ENCODE measurements at places on chromosomes 6 and 20.

DNA sequence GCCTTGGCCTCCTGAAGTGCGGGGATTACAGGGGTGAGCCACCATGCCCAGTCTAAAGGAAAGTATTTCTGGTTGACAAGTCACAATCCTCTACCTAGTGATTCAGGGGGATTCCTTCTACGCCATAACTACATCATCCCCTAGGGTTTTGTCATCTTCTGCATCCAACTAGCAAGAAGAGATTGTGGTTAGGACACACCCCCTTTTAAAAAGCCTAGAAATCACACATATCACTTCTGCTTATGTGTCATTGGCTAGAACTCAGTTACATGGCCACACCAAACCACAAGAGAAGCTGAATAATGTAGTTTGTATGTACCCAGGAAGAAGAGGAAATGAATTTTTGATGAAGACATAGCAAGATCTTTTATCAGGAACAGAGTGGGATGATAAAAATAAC is 14.7 kb upstream of the CHD6 start:
- peak; percentile 36 for DNase-seq

GRCh38 chr6:3585320-3585935 is 128.6 kb upstream of the SLC22A23 start:
- DNase-seq = peak; percentile 11

DNA sequence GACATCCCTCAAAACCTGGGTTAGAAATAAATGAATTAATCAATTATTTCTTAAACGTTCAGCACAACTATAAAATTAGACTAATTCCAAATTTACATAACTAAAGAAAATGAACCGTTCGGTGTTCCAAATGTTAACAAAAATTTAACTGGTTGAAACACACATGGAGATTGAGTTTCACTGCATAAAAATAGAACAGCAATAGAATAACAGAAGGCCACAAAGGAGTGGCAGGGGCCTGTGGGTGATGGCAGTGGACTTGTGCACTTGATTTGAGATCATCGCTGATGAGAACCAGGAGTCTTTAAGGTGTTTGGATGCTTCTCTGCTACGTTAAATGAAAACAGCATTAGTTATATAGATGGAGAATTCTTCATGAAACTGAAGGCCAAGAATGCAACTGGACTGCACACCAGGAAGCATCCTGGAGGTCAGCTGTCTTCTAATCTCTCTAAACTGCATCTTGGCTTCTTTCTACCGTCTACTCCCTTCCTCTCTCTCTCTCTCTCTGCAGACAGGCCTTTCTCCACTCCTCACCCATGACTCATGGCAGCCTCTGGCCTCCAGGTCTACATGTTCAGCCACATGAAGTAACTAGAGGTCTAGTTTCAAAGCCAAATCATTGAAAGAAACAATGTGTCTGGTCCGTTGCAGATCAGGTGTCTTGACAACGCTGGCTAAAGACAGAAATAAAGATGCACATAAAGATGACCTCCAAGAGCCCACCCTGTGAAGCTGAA is 111.3 kb downstream of the SIM1 start:
- no peak for DNase-seq

DNA sequence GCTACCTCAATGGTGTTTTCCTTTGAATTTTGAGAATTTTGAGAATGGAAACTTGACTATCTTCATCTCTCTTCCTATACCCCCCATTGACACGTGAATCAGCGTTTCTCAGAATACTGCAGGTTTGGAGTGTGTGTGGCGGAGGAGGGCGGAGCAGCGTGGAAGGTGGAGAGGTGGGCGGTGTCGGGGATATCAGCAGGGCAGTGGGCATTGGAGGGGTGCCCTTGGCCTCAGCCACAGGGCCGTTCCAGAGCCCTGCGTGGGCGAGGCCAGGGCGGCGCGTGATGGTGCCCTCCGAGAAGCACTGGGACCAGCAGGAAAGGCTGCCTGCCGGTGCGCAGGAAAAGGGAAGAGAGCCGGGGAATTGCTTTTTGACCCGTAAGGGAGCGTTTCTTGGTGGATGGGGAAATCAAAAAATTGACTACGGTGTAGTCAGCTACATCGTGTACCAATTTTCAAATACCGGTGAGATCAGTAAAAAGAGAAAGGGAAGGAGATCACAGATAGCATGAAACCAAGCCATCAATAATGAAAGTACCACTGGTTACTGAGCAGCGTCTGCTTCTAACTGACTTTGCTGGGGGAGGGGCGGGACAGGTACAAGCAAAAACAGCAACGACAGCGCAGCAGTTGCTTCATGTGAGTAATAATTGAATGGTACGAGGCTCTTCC is 82.7 kb upstream of the DUSP22 start:
- no peak for DNase-seq

DNA sequence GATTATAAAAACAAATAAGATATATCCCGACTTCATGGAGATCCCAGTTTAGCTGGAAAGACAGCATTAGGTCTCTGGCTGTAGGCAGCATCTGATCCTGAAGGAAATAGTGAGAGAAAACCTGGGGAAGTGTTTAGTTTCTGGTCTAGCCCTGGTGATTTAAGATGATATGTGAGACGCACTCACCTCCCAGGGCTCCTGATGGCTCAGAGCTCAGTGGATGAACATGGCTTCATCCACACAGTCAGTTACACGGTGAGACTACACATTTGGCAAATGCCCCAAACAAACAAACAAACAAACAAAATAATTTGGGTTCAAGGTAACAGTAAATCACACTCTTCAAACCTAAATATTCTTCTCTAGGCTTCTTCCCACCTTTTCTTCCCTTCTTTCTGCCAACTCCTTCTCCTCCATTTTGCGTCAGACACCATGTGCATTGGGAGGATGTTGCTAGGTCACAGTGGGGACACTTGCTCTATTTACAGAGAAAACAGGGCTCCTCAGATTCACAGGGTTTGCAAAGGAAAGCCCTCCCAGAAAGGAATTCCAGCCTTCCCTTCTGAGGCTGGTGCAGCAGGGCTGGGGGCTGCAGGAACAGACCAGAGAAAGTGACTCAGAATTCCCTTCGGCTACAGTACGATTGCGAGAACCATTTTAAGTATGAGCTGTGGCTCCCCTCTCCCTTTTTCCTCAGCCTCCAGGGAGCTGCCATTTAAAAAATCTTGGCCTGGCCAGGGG is 59.6 kb upstream of the SALL4 start:
- no peak for DNase-seq

DNA sequence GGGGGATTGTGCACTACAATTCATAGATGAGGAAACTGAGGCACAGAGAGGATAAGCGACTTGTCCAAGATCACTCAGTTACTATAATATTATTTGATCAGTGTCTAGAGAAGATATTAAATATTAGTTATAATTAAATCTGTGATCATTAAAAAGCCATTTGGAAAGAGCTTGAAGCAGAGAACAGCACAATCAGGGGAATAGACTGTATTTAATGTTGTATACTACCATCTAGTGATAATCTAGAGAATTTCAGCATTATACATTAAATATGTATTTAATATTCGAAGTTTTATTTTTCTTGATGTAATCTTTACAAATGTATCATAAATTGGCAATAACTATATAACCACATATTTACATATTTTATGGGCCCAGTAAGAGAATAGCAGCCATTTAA is 20.1 kb upstream of the MTCL3 start:
- peak; percentile 56 for DNase-seq

DNA sequence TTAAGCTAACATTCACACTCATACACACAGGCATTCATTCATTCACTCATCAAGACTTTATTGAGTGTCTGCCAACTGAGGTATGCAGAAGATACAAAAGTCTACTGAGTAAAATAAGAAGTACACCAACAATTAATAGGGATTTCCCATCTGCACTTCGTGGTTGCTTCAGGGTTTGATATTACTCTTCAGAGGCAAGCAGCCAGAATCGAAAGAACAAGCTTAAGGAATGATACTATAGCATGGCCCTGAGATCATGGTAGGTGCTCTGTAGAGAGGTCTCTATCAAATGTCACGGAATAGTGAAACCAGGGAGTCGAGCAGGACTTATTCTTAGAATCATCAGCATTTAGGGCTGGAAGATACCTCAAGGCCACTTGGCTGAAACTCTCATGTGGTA is 135.4 kb downstream of the NRN1 start:
- no peak for DNase-seq

- DNase-seq = no peak
Measured at GRCh38 chr6:136962661-136963060, 40.6 kb downstream of the SLC35D3 start.
